ENCODE measurements at places on chromosomes 4 and X.
A peak's percentile ranks its signal among the peaks of the same experiment; 100 is the strongest.

GRCh38 chr4:8101213-8102075 is 57.2 kb downstream of the ABLIM2 start:
- DNase-seq, result peak; percentile 60

GRCh38 chr4:126599746-126600145 is 1033.0 kb upstream of the INTU start:
- no peak for DNase-seq

- no peak for DNase-seq
These were observed 16.9 kb upstream of the OCIAD1 start for GRCh38 chr4:48813964-48814363.

- no peak for DNase-seq
These were observed 93.0 kb upstream of the MTM1 start for GRCh38 chrX:150475461-150475860.

DNA sequence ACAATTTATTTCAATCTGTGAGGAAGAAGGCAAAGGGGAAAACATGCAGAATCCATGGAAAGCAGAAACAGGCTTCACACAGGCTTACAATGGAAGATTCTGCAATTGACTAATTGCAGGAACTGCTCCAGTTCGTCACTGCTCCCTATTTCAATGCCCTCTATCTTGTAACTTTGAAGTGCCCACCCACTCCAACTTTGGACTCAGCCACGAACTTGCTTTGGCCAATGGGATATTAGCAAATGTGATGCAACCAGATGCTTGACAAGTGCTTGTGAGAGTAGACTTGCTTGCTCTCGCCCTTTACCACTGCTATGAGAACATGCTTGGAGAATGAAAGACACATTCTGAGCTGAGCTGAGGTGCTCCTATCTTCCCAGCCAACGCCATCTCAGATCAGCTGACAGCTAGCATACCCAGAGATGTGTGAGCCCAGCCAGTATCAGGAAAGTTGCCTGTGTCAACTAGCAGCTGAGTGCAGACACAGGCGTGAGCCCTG is 105.7 kb upstream of the PTCHD1 start:
- no peak for DNase-seq

DNA sequence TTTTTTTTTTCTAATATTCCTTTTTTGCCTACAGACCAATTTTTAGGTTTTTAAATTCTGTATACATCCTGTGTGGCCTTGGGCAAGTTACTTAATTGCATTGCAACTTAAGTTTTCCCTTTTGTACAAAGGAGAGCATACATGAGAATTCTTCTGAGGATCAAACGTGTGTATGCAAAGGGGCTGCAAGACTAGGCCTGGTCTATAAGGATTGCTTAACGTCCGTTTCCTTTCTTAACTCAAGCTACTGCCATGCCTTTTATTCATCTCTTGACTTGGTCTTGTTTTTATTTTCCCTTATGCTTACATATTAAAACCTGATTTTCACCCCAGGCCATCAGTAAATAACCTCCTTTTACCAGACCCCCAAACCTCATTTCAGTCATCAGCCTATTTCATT is 13.6 kb downstream of the RBPJ start:
- DNase-seq, result no peak

- no peak for DNase-seq
These were observed 284.1 kb downstream of the CHIC1 start for GRCh38 chrX:73847100-73847499.

DNA sequence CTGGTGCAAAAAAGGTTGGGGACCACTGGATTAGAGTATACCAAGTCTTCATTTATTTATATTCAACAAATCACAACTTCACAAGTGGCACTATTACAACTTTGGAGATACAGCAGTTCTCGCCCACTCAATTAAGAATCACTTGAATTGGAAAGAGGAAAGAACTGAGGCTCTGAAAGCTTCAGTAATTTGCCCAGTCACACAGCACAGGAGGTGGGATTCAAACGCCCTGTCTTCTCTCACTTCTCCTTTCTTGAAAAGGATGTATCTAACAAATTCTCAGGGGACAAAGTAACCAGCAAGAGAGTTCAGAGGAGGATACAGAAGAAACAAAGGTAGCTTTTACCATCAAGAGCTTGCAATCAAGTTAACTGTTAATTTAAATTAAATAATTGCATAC is 12.4 kb downstream of the SMIM14 start:
- DNase-seq, result no peak

- no peak for DNase-seq
These were observed 213.0 kb upstream of the NHS start for GRCh38 chrX:17161991-17162390.

DNA sequence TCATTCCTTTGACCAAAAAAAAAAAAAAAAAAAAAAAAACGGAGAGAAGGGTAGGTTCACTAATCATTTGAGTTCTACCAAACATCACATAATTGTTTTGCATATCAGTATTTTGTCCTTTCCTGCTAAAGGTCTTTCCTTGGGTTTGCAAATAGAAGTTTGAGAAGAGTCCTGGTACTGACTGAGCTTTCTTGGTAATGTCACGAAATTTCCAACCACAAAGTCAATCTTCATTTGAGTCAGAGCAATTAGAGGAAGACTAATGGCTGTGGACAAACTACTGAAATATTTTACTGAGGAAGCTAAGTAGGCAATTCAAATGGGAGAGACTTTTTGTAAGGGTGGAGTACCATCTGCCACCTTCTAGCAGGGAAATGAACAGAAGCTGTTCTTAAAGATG is 21.7 kb upstream of the CD40LG start:
- DNase-seq, result no peak

- DNase-seq, result no peak
These were observed 6.7 kb downstream of the BBS12 start for GRCh38 chr4:122739174-122739573.

- no peak for DNase-seq
These were observed 435.5 kb downstream of the DTHD1 start for GRCh38 chr4:36716874-36717273.

GRCh38 chr4:11724731-11725130 is 296.0 kb upstream of the HS3ST1 start:
- DNase-seq, result no peak

DNA sequence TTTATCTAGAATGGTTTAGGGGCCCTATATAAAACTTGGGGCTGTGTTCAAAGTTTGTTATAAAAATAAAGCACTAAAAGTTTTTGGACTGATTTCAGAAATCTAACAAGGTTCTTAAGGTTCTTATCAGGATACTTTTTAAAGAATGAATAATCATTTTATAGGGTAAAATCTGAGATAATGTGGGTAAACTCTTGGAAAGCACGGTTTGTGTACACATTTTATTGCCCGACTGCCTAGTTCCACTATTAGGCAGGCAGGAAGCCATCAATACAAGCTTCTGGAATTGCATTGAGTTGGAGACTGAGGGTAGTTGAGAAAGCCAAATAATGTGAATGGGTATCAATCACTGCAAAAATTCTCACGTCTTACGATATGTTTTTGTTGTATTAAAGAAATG is 331.0 kb upstream of the PITX2 start:
- DNase-seq, result no peak

- DNase-seq, result no peak
These were observed 46.9 kb downstream of the ANTXR2 start for GRCh38 chr4:80026100-80026499.

- no peak for DNase-seq
These were observed 25.6 kb downstream of the PNMA6E start for GRCh38 chrX:153375571-153375970.

DNA sequence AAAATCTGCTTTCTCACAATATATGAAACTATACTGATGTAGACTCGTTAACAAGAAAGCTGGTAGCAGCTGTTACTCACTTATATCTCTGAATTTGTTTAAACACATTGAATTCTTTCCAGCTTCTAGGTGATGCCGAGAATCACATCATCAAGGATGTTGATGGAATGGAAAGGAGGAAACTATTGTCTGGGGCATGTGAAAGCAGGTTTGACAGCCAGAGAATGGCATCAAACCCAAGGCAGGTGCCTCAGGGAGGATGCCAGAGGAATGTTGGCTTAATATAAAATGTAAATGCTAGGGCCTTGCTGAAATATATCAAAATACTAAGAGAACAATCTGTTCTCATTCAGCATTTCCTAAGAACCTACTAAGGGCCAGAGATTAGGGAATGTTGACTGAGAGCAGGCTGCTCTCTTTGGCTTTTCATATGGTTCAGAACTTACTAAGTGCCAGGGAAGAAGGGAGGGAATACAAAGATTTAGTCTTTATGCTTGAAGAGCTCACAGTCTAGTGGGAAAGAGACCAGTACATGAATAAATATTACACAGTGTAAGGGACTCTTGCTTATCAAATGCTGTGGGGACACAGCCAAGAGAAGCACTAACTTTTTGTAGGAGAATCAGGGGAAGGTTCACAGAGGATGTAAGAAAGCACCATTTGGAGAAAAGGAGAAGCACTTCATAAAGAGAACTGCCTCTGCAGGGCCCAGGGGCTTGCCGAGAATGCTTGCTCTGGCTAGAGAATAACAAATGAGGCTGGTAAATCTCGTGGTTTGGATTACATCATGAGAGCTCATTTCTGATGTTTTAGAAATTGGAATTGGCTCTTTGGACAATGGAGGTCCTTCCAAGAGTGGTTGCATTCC is 14.7 kb downstream of the SLIT2 start:
- DNase-seq, result peak; percentile 28

DNA sequence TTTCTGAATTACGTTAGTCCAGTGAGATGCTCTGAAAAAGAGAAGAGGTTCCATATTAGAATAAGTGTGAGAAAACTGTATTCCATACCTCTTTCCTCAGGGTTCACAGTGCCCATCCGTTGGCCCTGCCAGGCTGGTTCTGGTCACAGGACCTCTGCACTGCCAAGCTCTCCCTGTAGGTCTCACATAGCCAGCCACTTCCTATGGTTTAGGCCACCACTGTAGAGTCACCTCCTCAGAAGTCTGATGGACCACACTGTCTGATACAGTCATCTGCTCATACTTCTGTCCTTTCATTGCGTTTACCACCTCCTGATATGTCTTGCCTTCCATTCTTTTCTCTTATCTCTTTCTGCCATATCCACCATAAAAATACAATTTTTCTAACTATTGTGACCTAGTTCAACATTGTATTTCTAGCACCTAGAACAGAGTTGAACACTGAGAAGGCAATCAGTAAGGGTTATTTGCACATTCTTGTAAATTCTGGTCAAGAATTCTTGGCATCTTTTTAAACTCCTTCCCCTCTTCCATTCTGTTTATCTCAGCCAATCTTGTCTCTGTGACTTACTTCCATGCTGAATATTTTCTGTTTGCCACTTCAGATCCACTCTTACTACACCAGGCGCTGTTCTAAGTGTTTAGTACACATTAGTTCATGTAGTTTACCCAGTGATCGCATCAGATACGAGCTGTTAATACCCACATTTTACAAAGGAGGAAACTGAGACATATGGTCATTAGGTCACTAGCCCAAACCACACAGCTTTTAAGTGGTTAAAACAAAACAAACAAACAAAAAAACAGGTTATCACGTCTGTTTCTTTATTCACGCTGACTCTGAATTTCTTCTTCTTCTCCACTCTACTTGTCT is 125.6 kb downstream of the CBR4 start:
- DNase-seq, result no peak

GRCh38 chrX:109463784-109464183 is 18.1 kb downstream of the GUCY2F start:
- DNase-seq, result no peak

DNA sequence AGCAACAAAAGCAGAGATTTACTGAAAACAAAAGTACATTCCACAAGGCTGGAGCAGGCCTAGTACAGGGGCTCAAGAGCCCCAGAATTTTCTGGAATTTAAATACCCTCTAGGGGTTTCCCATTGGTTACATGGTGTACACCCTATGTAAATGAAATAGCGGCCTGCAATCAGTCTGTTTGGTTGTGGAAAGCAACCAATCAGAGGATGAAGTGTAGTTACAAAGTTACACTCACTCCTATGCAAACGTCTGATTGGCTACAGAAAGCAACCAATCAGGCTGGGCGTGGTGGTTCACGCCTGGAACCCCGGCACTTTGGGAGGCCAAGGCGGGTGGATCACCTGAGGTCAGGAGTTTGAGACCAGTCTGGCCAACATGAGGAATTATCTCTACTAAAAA is 13.8 kb upstream of the TXLNG start:
- no peak for DNase-seq

DNA sequence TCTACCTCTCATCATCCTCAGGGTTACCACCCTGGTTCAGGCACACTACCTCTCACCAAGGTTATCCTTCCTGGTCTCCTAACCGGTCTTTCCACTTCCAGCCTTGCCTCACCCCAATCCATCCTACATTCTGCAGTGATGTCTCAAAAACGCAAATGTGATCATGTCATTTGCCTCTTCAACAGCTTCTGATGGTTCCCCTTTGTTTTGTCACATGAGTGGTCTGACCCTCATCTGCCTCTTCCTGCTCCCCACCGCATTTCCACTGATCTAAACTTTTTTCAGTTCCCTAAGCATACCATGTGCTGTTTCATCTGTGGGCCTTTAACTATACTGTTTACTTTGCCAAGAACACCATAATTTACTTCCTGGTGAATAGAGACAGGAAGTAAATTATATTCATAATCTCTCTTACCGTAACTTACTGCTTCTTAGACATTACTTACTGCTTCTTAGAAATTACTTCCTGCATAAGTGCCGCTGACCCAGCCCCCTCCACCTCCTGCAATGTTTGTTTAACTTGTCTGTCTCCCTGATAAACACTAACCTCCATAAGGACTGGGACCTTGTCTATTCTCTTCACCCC is 27.1 kb upstream of the NSUN7 start:
- DNase-seq, result no peak
